NCI-H2029 (cell line): ENCODE measurements at places on chromosomes 4 and X.

GRCh38 chr4:119082661-119083060 is 53.0 kb upstream of the MYOZ2 start:
- DNase-seq: no peak

DNA sequence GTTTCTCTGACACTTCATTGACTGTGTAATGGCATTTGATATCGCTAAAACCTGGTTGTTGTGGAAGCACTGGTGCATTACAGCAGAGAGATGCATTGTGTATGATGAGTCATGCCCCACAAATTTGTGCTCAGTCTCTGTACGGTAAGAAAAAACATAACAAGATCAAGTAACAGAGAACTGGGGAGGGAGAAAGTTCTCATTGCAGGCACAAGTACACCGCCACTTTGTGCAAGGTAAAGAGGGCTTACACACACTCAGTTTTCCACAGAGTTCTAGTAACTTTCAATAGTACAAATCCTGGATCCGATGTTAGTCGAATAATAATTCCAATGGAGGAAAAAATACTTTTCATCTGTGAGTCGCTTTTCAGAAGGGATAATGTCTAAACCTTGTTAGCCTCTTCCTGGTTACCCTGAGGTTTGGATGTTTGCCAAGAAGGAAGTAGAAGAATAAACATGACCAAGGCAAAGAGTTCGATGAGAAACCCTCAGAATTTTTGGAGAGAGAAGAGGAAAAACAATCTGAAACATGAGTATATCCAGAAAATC is 512.5 kb upstream of the SLIT2 start:
- peak; percentile 42 for DNase-seq

DNA sequence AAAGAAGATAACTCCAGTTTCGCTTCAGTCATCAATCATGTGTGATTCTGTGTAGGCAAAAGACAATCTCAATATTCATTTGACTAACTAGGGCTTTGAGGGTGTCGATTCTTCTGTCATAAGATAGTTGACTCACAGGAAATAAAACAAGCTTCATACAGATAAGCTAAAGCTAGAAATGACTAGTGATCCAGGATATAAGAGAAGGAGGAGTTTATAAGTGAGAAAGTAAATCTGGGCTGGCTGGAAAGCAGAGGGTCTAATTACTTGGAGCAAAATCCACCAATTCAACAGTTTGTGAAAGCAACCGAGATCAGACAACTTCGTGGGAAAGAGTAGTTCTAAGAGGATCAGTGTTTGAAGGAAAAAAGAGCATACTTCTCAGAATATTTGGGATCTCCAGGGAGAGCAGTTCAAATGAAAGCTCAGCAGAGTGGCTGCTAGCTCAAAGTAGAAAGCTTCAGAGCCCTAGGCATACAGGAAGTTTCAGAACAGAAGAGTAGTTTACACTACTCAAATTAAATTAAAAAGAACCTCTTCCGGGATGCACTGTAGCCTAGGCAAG is 429.3 kb downstream of the INPP4B start:
- DNase-seq: no peak

DNA sequence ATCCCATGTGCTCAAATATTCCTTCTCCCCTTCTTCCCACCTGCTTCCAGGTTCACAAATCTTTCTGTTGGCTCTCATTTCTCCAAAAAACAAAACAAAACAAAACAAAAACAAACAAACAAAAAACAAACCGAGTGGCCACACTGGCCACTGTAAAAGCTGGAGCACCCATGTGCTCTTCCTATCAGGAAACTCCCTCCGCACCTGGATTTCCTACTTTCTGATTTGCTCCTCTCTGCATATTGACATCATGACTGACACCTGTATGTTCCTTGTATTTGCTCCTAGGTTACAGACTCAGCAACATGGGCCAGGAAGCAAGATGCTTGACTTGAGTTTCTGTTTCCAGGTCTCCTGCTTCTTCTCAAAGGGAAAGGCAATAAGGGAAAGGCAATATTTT is 258.8 kb downstream of the GPC3 start:
- DNase-seq: peak; percentile 59

- no peak for DNase-seq
Measured at GRCh38 chr4:142040043-142040442, 403.7 kb downstream of the IL15 start.

DNA sequence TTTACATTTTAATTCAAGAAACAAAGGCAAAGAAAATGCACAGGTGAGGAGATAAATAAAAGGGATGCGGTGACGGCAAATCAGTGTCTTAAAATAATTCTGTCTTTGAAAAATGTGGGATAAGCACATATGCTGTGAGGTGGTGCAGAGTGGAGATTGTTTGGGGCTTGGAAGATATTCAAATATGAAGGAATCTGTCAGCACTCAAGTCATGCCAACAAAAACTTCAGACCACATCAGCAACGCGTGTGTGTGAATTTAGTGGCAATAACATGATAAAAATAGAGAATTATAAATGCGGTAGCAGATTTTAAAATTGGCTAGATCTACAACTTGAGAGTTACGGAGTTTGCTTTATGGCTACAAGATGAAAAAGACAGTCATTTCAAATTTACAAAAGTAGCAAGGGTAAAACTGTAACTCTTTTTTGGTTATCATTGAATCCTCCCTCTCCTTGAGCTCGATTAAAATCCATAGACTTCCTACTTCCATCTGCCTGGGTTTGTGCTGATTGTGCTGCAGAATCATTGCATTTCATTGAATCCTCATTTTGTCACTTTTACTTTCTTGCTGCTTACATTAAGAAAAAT is 71.5 kb upstream of the VCX2 start:
- no peak for DNase-seq

DNA sequence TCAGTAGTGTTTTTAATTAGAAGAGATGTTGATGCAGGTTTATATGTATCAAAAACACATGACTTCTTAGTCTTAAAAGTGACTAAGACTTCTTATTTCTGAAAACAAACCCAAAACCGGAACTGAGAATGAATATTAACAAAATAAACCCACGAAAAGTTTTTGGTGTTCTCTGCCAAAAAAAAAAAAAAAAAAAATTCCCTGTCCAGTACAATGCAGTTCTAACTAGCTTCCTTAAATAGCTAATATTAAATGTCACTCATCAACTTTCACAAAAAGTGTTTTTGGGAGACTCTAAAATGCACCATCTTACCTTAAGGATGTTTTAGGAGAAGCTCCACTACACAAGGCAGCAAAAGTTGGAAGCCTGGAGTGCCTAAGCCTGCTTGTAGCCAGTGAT is 2.0 kb downstream of the ANKRD37 start:
- DNase-seq: no peak

- no peak for DNase-seq
Measured at GRCh38 chr4:141395246-141395830, 174.6 kb downstream of the ZNF330 start.

DNA sequence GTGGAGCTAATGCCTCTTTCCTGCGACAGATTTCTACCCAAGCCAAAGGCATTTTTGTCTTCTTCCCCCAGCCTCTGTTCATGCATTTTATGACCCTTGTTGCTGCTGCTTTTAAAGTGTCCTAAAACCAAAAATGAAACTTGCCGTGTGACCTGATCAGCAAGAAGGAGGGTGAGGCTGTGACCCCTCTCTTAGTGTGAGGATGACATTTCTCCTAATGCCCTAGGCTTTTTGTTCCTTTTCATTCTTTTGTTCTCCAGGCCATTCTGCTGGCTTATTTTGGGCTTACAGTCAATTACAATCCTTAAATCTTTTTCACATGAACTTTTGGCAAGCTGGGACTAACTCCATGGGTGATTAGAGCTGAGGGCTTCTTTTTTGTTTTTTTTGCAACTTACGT is 34.4 kb downstream of the PTTG2 start:
- no peak for DNase-seq

- DNase-seq: no peak
Measured at GRCh38 chr4:135515295-135515694, 1313.7 kb upstream of the PABPC4L start.

DNA sequence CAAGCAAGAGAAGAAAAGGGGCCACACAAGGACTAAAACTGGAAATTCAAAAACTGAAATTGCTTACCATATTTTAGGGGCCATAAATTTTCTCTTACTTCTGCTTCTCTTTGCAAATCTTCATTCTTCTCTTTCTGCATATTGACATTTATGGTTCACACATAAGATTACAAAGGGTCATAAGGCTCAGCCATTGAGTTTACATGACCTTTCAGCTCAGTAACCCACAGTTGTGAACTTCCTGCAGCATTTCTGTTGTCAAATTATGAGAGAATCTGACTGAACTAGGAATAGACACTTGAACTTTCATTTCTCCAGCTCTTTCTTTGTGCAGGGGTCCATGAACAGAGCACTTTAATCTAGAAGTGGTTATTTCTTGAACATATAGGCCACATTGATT is 434.8 kb upstream of the CT83 start:
- DNase-seq: no peak

- no peak for DNase-seq
Measured at GRCh38 chrX:12986164-12986779, 11.4 kb downstream of the TMSB4X start.

- DNase-seq: no peak
Measured at GRCh38 chr4:87227751-87228151, 7.3 kb upstream of the KLHL8 start.

GRCh38 chr4:147157860-147158701 is 212.4 kb upstream of the TTC29 start:
- DNase-seq: no peak
